Right ventricle myocardium inferior (tissue), 1 donor: ENCODE measurements at places on chromosomes 2 and 18.

DNA sequence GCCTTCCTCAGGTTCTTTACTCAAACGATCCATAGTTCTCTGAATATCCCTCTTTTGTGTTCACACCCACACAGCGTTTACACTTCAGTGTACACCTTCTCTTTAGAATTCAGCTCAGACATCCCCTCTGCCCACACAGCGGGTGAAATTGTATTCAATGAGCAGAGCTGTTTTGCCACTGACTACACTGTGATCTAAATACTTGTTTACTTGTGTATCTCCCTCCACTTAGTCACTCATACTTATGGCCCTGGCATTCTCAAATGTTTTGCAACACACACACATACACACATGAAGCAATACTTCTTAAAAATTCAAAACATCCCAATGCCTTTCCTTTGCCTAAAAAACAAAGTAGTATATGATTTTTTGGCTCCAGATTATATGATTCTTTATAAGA lies 297.1 kb downstream of the TMX3 start:
- DNase-seq, result no peak

GRCh38 chr2:192932376-192932775 lies 737.6 kb upstream of the TMEFF2 start:
- DNase-seq, result no peak

DNA sequence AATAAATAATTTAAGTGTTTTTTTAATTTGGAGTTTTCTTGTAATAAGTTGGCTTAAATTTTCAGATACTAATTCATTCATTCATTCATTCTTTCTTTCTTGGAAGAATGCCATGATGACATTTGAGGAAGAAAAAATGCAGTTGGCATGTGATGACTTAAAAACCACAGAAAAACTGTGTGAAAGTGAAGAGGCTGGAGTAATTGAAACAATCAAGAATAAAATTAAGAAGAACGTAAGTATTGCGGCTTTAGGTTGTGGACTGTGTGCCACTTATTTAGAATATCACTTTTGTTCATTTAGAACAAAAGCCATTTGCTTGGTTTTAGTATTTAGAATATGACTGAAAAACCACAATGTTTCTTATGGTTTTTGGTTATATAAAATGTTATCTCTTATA lies 51.4 kb downstream of the TTC39C start:
- no peak for DNase-seq

GRCh38 chr2:127669056-127669455 lies 6.3 kb downstream of the LIMS2 start:
- no peak for DNase-seq

DNA sequence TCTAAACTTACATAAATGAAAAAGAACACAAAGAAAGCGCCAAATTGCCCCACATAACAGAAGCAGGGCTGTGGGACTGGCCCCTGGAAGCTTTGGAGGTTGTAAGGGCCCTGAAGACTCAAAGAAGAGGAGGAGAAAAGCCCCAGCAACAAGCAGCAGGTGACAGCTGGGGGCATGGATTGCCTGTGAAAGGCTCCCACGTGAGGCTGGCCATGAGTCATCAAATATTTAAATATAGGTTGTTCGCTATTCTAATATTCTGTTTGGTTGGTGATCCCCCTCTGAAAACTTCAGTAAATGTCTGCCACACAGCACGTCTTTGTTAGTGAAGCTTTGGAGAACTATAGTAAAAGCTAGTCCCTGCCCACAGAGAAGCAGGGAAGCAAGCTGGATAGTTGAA lies 132.4 kb downstream of the MREG start:
- DNase-seq, result no peak

GRCh38 chr2:69594341-69594740 lies 49.2 kb downstream of the AAK1 start:
- DNase-seq, result no peak

- no peak for DNase-seq
Measured at GRCh38 chr2:38203446-38203810, 127.5 kb upstream of the CYP1B1 start.

DNA sequence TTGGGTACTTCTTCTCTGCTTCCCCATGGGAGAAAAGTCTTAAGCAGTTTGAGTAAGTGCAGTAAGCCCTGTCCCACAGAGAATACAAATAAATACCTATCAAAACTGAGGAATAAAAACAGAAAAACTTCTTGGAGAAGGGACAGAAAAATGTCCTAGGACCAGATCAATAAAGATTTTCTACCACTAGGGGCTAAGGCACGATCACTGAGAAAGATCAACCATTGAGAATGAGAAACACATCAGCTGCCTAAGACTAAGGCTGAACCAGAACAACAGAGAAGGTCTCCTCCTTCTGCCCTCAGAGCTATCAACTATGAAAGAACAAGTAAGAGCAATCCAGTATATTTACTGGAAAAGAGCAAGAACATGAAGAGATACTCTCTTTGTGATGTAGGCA lies 763.6 kb upstream of the LRRTM1 start:
- DNase-seq, result no peak

DNA sequence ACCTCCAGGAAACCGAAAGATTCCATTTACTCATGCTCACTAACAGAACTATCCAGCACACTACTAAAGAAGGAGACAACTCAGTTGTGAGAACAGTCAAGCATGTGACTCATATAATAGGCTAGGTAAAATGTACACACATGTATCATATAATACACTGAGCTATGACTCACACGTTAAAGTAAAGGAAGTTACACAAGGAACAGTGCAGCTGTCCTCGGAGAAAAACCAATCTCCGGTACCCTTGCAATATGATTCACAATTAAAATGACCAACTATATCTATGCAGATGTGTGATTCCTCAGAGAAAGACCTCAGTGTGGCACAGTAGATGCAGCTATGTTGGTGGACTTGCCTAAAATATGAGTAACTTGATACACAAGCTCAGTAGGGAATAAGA lies 76.5 kb downstream of the STRN start:
- no peak for DNase-seq

DNA sequence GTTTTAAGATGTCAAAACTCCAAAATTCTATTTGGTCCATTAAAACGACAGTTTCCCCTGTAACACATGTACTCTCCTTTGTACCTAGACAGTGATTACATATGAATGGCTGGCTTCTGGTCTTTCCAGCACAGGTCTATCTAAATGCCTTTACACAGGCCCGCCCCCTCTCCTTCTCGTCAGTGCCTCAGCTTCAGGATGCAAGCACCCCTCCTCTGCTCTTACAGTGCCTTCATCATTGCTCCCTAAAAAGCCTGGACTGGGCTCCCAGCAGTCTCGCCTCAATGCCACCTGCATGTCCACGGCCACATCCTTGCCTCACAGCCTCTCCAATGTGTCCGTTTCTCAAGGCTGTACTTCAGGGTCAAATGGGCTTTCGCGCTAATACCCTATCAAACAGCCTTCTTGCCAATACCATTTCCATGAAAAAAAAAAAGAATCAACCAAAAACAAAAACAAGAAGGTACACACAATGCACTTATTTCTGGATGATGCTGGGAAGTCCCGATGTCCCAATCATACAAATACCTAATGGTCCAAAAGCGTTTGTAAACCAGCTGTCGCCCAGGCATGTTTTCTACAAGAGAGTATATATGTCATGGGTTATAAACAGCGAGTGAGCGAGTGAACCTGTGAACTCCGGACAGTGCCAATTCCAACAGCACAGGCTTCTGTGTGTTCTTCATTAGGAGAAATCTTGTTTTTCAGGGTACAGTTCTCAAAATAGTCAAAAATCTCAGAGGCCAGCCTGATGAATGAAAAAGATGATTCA lies 77.2 kb downstream of the EIPR1 start:
- no peak for DNase-seq
